ENCODE measurements at places on chromosomes 6 and 20.
A peak's percentile ranks its signal among the peaks of the same experiment; 100 is the strongest.

- DNase-seq: no peak
These were observed 92.7 kb upstream of the SIRPA start for GRCh38 chr20:1802385-1803060.

- DNase-seq: no peak
These were observed 16.2 kb upstream of the BEND6 start for GRCh38 chr6:56938649-56939191.

DNA sequence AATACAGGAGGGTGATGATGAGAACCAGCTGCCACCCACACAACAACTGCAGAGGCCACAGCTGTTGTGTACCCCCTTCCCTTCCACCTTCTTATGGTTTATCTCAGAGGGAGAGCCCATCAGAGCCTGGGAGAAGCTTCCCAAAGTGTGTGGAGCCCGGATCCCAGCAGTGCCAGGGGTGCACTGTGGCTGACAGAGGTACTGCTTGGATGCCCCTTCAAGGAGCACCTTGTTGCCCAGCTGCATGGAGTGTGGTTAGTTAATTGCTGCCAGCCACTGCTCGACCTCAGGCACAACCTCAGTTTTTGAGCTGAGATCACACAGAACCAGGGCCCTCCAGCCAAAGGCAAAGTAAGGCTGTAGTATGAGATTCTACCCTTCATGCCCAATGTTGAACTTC is 13.0 kb downstream of the PI3 start:
- DNase-seq: no peak

DNA sequence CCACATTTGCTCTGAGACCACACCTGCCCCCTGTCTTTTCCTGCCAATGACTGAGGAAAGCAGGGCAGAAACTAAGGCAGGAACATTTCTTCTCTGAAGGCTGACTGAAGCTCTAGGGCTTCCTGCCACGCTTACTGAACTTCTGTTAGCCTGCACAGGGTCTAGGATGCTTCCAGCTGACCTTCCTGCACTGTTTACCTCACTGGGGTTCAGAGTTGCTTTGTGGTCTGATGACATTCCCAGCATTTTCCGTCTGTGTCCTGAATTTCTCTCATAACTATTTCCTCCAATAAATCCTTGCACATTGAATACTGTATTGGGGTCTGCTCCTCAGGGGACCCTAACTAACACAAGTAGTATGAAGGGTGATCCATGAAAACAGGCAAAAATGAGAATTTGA is 29.5 kb upstream of the HLA-A start:
- DNase-seq: no peak

- DNase-seq: no peak
These were observed 47.8 kb upstream of the IMPG1 start for GRCh38 chr6:76120302-76120701.

- peak; percentile 33 for DNase-seq
These were observed 49.6 kb upstream of the PTPRK start for GRCh38 chr6:128569732-128570679.

- no peak for DNase-seq
These were observed 317.8 kb downstream of the CENPW start for GRCh38 chr6:126657561-126658175.

- DNase-seq: no peak
These were observed 29.1 kb upstream of the C20orf203 start for GRCh38 chr20:32702706-32703425.

DNA sequence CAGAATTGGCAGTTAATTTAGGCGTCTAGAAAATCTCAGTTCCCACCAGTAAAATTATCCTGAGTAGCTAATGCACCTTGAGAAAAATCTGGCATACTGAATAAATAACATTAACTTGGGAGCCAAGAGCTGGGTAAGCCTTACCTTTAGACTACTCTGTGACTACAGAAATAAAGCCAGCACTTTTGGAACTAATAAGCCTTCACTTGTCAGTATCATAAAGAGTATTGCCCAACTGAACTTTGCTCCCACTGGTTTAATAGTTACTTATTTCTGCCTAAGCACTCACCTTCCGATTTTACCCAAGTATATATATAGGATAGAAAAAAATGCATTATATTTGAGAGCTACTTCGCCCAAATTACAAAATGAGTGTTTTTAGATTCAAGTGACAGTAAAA is 10.7 kb downstream of the FAM8A1 start:
- DNase-seq: no peak

DNA sequence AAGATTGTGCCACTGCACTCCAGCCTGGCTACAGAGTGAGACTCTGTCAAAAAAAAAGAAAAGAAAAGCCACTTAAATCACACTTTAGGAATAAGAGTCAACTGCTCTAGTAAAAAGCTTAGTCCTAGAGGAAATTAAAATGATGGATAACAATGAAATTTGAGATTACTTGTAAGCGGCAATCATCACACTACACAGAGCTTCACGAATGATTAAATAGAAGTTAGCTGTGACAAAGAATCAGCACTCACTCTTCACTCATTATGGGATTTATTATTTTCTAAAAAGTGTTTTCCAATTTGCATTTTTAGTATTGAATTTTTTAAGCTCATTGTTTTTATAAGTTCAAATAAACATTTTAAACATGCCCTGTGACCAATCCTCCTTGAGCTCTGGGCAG is 718.0 kb downstream of the UTRN start:
- no peak for DNase-seq

GRCh38 chr6:31972709-31973350 is 892 bp upstream of the DXO start:
- DNase-seq: no peak

DNA sequence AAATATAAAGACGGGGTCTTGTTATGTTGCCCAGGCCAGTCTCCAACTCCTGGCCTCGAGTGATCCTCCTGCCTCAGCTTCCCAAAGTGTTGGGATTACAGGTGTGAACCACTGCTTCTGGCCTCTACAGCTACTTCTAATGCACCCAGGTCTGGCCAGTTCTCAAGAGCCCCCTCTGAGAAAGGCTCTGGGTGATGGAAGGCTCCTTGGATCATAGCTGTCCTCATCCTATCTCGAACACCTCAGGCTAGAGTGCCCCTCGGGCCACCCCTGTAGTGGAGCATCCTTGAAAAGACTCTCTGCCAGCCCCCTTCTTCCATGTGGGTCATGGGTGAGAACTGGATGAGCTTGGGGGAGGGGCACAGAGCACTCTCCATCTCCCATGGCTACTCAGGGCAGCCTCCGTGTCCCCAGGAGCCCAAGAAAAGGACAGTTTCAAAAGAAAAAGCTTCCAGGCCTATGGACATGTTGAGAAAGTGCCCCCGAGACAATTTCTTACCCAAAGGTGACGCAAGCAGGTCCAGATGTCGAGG is 714 bp upstream of the MYLK2 start:
- no peak for DNase-seq

GRCh38 chr6:90068703-90069523 is 174.6 kb downstream of the GJA10 start:
- DNase-seq: no peak

DNA sequence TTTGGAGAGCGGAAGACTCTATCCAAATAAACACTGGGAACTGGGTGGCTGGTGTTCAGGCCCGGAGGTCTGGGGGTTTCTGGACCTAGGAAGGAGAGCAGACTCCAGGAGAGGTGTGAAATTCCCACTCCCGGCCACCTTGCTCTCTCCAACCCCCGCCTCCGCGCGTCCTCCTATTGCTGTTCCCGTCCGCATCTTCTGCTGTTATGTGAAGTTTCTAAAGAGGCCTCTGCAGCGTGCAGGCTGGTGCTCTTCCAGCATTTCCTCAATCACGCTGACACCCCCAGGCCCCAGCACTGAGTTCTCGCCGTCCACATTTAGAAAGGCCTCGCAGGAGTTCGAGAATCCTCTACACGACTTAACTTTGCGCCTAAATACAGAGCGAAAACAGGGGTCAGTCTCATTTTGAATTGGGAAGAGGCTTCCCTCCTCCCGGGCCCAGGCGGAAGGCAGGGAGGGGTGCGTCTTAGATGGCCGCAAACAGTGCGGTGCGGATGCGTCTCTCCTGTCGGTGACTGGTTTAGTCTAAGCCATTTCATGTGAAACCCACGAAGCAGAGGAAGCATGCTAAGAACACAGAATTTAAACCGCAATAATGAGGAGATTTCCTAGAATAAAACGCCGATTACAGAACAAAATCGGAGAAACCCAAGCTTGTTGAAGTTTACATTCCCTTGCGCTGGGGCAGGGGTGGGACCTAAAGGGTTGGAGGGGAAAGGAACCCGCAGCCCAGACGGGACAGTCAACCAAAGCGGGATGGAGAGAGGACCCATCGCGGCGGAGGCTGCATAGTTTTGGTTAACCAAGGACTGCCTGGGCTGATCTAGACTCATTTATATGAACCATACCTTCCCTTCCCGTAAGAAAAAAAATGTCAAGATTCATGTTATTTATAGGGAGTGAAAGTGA is 4.0 kb upstream of the FOXF2 start:
- no peak for DNase-seq

DNA sequence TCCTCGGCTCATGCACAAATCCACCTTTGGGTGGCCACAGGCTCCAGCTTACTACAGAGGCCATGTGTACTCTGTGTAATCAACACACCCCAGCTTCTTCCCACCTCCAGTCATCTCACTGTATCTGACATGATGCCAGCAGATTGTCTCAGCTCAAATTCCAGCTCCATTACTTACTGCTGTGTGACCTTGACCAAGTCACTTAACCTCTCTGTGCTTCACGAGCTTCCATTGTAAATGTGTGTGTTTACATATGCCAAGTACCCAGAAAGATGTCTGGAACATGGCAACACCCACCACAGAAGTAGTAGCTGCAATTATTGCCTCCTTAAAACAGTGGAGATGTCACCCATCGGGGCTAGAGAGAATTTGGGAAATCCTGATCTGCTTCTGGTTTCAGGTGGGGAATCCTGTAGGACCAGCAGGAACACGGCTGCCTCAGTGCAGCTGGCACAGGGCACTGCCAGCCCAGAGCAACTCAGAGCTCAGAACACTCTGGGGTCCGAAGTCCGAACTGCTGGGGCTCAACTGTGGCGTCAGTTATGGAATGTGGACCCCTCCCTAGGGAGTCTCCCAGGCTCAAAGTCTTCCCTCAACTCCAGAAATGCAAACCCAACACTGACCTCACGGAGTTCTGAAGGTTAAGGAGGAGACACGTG is 21.2 kb upstream of the HLA-B start:
- DNase-seq: no peak

GRCh38 chr6:75424618-75425548 is 68.7 kb downstream of the FILIP1 start:
- DNase-seq: no peak

DNA sequence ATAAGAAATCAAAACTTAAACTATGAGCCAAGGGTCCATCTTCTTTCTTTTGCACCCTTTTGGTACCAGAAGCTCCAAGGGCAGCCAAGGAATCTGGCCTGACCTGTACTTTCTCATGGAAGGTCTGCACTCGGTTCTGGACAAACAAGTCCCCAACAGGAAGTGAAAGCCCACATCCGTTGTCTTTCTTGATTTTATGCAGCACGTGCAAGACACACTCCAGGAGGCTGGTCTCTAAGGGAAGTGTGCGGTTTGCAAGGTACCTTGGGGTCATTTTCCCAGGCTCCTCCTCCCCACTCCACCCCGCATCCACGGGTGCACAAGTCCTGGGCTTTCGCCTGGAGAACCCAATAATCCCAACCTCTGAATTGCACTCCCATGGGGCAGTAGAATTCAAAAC is 101.9 kb downstream of the NFATC2 start:
- no peak for DNase-seq

GRCh38 chr6:119182875-119183274 is 104.4 kb upstream of the FAM184A start:
- DNase-seq: no peak

DNA sequence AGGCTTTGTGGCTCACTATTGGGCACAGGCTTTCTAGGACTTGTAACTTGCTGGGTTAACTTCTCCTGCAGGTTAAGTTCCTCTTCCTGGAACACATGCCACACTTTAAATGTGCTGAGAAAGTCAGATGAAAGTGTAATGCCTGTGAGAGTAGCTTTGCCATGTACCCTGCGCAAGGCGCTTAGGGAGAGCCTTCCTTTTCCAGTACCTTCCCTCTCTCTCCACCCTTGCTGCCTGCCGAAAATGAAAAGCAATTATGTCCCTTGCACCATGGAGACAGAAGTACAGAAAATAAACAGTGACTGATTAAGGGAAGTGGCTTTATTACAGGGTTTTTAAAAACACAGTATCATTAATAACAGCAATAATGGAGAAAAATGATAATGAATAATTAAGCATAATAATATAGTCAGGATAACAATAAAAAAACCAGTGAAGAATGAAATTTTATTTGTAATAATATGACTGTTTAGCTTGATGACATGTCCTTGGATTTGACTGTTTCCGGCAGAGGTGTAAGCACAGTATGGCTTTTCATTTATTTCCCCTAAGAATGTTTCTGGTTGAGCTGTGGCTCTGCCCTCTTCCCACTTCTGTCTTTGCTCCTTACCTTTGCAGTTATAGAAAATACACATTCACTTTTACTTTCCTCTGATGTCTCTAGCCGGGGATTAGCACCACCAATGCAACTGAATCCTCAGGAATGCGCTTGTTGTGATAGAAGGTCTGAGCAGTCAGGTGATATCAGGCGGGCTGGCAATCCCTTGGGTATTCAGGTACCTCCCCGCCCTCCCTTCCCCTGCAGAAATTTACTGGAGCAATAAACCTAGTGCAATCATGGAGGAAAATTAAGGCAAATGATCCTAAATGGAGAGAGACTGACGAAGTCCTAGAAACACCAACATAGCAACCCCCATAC is 472.3 kb upstream of the CITED2 start:
- no peak for DNase-seq

DNA sequence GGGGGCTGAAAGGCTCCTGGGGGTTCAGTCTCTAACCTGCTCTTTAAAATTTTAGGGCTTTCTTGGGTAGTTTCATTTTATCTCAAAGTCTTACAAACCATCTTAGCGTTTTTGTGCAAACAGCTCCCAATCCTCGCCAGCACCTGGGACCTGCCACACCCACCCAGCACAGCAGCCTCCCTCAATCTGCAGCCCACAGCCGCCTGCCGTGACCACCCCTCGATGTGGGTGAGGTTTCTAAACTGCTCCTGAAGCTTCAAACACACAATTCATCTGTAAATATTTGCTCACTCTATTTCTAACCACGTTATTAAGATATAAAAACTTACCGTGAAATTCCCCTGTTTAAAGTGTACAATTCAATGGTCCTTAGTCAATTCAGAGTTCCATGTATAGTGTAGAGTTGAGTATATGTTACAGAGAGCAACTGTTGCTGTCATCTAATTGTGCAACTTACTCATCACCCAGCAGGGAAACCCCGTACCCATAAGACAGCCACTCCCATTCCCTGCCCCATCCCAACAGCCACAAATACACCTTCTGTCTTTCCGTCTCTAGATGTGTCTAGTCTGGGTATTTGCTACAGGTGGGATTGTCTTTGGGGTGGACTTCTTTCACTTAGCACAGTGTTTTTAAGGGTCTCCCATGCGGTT is 381.0 kb downstream of the TAF4 start:
- DNase-seq: no peak

DNA sequence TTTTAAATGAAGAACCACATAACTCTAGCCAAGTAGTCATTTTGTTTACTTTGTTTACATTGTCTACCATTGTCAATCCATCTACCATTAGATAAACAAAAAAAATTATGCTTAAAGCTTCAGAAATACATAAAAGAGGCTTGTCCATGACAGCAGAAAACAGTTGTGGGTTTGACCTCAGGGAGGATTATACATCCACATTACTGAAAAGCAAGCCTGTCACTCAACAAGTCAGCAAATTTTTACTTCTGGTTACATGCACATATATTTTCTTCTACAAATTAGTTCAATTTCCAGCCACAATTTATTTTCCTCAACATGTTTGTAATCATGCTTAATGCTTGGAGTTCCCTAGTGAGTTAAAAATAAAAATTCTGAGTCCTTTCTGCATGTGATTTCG is 713.3 kb downstream of the COL12A1 start:
- no peak for DNase-seq

- no peak for DNase-seq
These were observed 298.9 kb upstream of the BMP2 start for GRCh38 chr20:6468423-6469116.

GRCh38 chr6:54802775-54803634 is 43.6 kb upstream of the FAM83B start:
- no peak for DNase-seq
